ENCODE measurements at places on chromosomes 4 and X. TPM values are rescaled to one million over a fixed set of nuclear protein-coding genes. Genes with fewer than 3 reads are reported as not detected.
A peak's percentile ranks its signal among the peaks of the same experiment; 100 is the strongest.

DNA sequence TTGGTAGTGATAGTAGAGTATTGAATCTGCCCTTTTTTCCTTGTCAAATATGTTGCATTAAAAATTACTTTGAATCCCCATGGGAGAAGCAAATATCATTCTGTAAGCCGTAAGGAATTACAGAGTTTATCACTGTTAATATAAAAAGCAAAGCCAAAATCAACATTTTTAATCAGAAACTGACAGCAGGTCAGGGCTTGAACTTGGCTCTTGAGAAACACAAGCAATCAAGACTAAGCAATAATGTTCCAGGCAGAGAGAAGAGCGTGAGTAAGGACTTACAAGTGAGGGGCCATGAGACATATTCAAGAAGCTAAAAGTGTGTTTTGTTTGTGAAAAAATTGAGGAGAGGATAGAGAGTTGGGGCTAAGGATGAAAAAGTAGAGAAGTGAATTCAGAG is 68.2 kb downstream of the ARHGAP6 start:
- no peak for DNase-seq

Gene DGKK
- not detected for total RNA-seq

GRCh38 chr4:53476232-53477037 is 99.0 kb downstream of the FIP1L1 start:
- DNase-seq, result peak; percentile 89

DNA sequence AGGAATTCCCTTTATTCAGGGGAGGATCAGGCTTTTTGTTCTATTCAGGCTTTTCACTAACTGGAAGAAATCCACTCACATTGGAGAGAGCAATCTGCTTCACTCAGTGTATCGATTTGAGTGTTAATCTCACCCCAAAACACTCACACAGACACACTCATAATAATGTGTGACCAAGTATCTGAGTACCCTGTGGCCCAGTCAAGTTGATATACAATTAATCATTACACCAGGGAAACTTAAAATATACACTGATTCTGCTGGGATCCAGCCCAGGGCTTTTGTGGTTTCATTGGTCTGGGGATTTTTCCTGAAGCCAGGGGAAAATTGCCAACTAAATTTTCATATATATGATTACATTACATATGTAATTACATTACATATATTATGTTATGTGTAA is 44.0 kb upstream of the GATB start:
- DNase-seq, result no peak

DNA sequence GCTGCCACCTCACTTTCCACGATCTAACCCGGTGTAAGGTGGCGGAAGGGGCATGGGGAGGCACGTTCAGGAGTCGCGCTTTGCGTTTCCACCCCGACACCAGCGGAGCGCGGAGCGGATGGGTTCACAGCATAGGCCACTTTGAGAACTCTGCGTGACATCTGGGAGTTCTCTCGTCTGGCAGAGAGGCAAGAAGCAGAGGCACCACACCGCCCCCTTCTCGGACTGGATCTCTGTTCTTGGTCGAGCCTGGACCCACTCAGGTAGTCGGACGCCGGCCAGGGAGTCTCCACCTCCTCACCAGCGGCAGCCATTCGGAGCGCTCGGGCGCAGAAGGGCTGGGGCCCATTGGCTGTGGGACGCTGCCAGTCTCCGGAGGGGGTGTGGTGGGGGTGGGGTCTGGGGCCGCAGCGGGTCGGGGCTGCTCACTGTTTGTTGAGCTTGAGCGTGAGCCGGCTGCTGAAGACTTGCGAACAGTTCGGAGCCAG is at the start of gene DACH2:
Gene DACH2, plus strand, starts transcription at position 428 of the 488 bp plus-strand sequence.
- peak; percentile 51 for DNase-seq

Gene CTBP1
- 179 TPM for total RNA-seq

Gene MTMR8
- total RNA-seq, result 1.3 TPM

Gene IL2
- not detected for total RNA-seq
